ENCODE measurements at places on chromosomes 6 and 20.

DNA sequence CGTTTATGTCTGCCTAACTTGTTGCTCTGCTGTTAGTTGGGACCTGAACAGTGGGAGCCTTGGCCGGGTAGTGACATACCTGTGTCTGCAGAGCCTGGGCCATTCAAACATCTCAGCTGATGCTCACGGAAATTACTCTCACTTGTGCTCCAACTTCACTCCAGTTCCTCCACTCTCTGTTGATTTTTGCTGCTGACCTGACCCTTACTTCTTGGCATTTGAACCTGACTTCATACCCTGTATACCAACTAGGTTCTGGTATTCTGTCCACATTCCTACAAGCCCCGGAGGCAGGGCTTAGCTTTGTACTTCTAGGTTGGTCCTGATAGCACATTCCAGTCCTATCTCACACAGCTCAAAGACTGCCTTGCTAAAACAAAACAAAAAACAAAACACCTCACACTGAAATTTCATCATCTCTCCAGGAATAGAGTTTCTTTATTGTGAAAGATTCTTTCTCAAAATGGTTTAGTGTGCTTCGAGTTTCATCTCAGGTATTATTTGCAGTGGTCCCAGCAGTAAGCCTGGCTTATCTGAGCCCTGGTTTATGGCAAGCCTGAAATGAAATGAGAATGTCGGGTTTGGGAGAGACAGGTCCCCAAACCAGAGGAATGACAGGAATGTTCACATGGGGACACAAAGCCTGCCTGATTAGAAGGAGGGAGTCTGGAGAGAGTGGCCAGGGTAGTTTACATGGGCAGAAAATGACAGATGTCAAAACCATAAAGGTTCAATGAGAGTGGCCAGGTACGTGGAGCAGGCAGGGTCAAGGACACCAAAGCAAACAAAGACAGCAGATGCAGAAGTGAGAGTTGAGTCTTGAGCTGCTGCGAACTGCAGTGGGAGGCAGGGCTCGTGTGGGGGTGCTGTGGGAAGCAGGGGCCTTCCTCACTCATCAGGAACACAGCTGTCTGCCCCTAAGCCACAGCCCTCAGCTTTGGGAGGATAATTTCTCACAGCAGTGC lies 174.2 kb upstream of the HDAC2 start:
- DNase-seq, result no peak

GRCh38 chr6:20658053-20658452 lies 123.8 kb downstream of the CDKAL1 start:
- no peak for DNase-seq

DNA sequence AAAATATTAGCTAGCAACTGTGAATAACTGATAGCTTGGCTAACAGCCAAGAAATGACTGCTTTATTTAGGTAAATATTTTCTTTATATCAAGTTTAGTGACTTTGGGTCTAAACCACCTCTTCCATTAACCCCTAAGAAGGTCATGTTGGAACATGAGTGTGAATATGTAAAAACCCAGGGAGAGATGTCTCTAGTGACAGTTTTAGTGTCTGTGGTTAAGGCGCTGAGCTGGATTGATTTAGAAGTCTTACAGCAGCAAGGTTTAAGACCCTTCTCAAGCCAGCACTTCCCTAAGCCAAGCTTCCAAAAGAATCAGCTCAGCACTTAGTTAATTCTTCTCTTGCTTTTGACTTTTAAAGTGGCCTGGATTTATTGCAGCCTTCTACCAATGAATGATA lies 11.4 kb upstream of the SIRT5 start:
- DNase-seq, result no peak

- no peak for DNase-seq
Observed at GRCh38 chr6:113939825-113940224, 31.1 kb downstream of the HDAC2 start.

DNA sequence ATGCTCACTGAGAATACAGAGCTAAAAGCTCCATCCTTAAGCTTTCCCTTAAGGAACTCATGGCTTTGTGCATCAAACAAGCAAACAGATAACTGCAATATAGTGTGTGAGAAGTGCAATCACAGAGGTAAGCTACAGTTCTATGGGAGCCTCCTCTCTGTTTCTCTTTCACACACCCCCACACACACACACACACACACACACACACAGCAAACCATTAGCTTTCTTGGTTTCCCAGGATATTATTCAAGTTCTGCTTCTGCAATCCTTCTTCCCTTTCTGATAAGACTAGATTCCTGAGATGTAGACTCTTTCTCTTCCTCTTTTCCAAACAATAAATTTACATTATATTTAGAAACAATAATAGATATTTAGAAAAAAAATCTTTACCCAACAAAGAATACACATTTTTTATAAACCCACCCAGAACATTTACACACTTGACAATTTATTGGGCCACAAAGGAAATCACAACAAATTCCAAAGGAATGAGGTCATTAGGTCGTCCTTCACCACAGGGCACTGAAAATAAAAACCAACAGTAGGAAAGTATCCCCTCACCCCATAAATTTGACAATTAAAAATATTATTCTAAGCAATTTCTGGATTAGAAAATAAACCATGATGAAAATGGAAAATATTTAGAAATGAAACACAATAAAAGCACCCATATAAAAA lies 9.3 kb upstream of the GFOD1 start:
- DNase-seq, result no peak

- peak; percentile 78 for DNase-seq
Observed at GRCh38 chr6:85364344-85364743, 85.5 kb upstream of the NT5E start.

GRCh38 chr20:12199703-12200102 lies 282.0 kb downstream of the BTBD3 start:
- DNase-seq, result no peak

DNA sequence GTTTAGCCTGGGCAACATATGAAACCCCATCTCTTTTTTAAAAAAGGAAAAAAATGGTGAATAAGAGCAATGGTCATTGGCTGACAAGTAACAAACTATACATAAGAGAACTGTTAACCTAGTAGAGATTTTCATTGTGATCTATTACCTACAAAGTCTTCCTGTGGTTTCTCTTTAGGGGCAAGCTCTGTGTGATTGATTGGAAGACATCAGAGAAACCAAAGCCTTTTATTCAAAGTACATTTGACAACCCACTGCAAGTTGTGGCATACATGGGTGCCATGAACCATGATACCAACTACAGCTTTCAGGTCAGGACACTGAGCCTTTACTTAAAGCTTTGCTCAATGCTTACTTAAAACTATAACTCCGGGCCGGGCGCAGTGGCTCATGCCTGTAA lies 19.2 kb downstream of the MGME1 start:
- no peak for DNase-seq

- DNase-seq, result no peak
Observed at GRCh38 chr6:128271527-128271926, 248.9 kb downstream of the PTPRK start.

DNA sequence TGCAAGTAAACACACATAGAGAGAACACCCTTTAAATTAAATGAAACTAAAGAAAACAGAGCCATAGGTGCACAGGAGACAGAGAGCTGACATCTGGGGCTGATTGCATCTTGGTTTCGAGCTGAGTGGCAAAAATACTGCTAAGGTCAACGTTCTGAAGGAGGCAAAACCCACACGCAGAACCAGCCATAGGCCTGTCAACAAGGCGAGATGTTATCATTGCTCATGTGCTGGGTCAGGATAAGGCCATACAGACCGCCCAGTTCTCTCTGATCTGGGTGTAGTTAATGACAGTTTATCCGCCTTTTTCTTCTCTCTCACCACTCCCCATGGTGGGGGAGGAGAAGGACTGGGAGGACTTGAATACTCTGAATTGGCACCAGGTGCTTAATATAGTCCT lies 4.5 kb upstream of the FAM110A start:
- DNase-seq, result no peak

DNA sequence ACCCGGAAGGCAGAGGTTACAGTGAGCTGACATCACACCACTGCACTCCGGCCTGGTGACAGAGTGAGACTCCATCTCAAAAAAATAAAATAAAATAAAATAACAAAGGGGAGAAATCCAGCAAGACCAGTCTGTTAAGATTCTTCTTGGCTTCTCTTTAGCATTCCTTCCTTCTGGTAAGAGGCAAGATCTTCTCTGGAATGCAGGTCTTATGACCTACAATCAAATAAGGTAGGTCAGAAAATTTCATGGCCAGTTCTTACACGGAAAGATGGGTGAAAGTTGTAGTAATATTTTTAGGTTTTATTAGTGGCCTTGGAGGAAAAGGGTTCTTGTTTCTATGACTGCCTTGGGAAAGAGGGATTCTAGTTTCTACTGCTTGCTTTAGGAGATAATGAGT lies 180.9 kb downstream of the FUT9 start:
- DNase-seq, result no peak

DNA sequence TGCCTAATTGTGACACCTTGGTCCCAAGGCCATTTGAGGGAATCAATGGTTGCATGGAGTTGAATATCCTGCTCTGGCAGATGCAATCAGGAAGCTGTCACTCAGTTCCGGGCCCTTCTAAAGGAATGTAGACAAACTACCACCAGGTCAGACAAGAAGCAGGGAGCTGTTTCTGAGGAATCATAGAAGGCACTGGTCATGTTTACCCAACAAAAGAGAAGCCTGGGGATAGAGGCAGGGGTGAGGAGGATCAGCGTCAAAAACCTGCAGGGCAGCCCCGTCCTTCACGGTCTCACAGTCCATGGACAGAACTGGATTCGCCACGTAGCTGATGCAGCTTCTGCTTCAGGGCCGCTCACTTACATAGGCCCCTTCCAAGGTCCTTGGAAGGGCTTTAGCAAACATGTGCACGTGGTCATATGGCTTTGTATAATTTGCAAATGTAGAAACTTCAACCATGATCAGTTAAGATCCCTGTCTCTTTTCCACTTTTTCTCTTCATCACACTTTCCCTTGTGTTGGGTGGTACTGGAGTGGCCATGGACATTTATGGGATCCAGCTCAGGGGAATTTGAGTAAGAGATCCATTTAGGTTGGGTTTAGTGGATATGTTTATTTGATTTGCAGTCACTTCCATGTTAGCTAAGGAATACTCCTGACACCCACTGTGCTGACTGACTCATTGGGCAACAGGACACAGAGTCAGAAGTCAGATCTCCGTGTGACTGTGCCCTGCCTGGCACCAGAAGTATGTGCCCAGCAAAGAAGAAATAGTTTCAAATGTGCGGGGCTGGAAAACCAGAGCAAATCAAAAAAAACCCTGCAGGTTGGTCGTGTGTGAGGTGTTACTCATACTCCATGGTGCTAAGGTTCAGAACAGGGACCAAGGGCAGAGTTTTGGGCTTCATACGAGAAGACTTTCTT lies 60.0 kb upstream of the ZFAND3 start:
- DNase-seq, result no peak

DNA sequence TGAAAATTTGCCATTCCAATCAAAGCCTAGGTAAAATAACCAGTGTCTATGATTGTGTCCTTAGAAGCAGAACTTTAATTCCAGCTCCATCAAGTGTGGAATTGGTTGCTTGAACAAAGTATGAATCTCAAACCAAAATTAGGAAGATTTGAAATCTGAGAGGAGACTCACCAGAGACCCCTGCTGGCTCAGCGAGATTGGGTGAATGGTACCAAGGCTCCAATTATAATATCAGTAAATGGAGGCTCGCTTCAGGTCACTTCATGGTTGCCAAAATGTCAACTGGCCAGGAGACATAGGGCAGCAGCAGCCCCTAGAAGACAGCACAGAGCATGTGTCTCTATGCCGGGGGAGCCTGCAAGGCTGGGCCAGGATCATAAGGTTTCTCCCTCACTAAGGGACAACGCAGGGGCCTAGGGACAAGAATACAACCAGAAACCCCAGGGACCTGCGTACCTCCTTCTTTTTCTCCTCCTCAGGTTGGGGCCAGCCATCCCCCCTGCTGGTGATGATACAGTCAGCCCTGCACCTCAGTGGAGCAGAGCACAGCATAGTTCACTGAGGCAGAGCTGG lies 14.0 kb downstream of the RBL1 start:
- no peak for DNase-seq

- DNase-seq, result peak; percentile 25
Observed at GRCh38 chr6:6723921-6724538, 135.5 kb downstream of the LY86 start.

GRCh38 chr6:38445336-38445735 lies 194.4 kb downstream of the BTBD9 start:
- no peak for DNase-seq

GRCh38 chr20:20207291-20207690 lies 155.0 kb downstream of the CFAP61 start:
- DNase-seq, result no peak

DNA sequence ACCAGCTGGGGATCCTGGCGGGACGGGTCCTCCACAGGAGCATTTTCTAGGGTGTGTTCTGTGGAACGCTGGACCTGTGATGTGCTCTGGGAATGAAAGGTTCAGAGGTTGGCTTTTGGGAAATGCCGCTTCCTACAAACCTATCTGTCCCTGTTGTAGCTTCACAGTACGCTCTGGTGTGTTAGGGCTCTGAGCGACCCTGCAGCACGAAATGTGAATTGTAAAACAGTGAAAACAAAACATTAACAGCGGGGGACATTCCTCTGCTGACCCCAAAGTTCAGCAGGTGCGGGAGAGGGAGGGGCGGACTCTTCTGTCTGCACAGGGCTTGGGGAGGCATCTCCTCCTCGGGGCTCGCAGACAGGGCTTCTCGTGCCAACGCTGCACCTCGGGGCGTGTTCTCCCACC lies 155.9 kb downstream of the NRN1 start:
- DNase-seq, result peak; percentile 3
